Sigmoid colon (tissue), 7 donors: ENCODE measurements at places on chromosomes 16 and 17.
A peak's percentile ranks its signal among the peaks of the same experiment; 100 is the strongest.

- no peaks in the 10 kb centered on the region for H3K36me3 ChIP-seq
- peaks cover 80% of the 10 kb centered on the region for H3K4me1 ChIP-seq
- H3K27me3 ChIP-seq = no peaks in the 10 kb centered on the region
- no peak for DNase-seq
- peak overlapping the region; percentile 86 for H3K27ac ChIP-seq
- H3K4me3 ChIP-seq = no peak overlapping the region
These were observed 10.6 kb downstream of the SLC16A3 start for GRCh38 chr17:82239401-82239925.

DNA sequence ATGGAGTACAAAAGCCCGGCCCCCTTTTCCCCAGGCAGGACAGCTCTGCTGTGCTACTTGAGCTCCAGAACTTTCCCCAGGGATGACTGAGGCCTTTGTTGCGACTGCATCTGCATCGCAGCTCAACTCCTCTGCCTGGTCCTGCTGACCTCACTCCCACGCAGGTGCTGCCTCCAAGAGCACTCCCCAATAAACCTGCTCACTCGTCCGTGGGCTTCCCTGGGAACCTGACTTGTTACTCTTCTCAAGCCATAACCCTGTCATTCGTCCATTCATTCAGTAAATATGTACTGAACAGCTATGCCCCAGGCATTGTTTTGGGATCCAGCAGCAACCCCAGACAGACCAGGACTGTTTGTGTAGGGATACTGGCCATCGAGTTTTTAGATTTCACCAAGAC is 11.6 kb upstream of the RMI2 start:
- no peak overlapping the region for H3K27ac ChIP-seq
- H3K27me3 ChIP-seq = no peaks in the 10 kb centered on the region
- H3K4me3 ChIP-seq = no peak overlapping the region
- no peaks in the 10 kb centered on the region for H3K4me1 ChIP-seq
- no peak for DNase-seq

DNA sequence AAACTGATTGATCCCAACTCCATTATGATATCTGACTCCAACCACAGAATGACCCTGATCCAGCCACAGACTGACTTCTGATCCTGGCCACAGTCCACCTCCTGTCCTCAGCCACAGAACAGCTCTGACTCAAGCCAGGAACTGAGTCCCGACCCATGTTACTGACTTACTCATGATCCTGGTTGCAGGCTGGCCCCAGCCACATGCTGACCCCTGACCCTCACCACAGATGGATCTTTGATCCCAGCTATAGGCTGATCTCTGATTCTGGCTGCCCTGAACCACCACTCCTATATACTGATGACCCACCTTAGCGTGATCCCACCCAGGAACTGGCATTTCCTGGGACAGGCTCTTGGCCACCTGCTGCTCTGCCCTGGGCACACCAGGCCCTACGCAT is 32.2 kb upstream of the IL21R start:
- H3K4me3 ChIP-seq = no peak overlapping the region
- no peaks in the 10 kb centered on the region for H3K27me3 ChIP-seq
- DNase-seq = no peak
- H3K27ac ChIP-seq = no peak overlapping the region
- H3K36me3 ChIP-seq = no peaks in the 10 kb centered on the region

GRCh38 chr16:84741340-84741830 is 41.6 kb downstream of the USP10 start:
- DNase-seq = no peak
- H3K36me3 ChIP-seq = no peaks in the 10 kb centered on the region
- no peak overlapping the region for H3K4me3 ChIP-seq
- H3K27ac ChIP-seq = peak overlapping the region; percentile 57

GRCh38 chr16:70342016-70342415 is 4.7 kb upstream of the DDX19A start:
- H3K36me3 ChIP-seq = no peaks in the 10 kb centered on the region
- no peak overlapping the region for H3K4me3 ChIP-seq
- H3K27ac ChIP-seq = no peak overlapping the region
- no peaks in the 10 kb centered on the region for H3K27me3 ChIP-seq
- DNase-seq = no peak
- H3K4me1 ChIP-seq = peaks cover 8% of the 10 kb centered on the region

GRCh38 chr17:61459142-61459809 is 7.1 kb downstream of the TBX4 start:
- no peak overlapping the region for H3K27ac ChIP-seq
- DNase-seq = no peak

DNA sequence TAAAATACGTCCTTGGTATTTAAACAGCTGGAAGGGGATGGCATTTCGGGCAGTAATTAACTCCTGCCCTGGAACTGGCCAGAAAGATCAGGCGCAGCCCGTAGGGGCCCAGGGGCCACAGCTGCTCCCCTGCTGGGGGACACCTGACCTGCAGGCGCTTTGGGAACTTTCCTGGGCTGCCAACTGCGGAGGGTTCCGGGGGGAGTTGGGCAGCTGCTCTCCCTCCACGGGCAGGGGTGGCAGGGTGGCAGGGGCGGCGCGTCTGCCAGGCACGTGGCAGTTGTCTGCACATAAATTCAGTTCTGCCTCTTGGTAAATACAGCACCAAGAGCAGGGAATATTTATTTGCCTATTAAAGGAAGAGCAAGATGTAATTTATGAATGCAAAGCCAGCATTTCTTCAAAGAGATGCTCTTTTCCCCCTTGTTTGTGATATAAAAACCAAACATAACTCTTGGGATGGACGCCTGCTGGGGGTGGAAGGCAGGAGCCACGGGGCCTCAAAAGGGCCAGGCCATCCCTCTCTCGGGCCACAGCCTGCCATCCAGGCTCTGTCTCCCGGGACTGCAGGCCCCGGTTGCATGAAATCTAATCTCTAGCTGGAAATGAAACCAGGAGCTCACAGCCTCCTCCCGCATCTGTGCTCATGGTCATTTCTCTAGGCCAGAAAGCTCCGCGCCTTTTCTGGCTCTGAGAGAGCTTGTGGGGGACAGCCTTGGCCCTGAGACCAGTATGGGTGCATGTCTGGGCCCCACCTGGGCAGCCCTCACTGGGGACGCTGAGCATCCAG is 29.9 kb upstream of the CHMP6 start:
- peaks cover 24% of the 10 kb centered on the region for H3K36me3 ChIP-seq
- H3K27ac ChIP-seq = peak overlapping the region; percentile 91

DNA sequence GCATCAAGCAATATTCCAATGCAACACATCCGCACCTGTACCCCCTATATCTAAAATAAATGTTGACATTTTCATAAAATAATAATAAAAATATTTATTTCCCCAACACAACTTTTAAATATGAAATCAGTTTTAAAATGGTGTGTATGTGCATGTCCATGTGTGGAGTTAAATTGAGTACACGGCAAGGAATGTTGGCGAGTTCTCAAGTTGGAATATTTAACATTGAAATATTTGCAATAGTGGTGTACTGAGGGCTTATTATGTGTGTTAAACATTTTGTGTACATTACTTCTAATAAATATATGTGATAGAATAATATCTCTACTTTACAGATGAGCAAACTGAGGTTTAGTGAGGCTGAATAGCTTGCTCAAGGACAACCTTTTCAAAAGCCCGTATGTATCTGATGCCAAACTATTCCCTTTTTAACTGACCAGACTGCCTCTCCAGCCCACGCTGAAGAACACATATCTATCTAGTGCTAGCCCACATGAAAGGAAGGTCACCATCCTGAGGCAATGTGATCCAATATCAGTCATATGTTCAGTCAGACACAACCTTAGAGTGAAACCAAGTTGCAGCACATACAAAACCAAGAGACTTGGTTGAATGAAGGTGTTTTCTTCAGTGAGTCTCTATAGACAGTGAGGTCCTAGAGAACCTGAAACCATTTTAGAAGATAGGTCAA is 192.2 kb upstream of the CDH11 start:
- H3K4me3 ChIP-seq = no peak overlapping the region
- peaks cover 4% of the 10 kb centered on the region for H3K4me1 ChIP-seq
- H3K27ac ChIP-seq = no peak overlapping the region
- no peaks in the 10 kb centered on the region for H3K27me3 ChIP-seq

DNA sequence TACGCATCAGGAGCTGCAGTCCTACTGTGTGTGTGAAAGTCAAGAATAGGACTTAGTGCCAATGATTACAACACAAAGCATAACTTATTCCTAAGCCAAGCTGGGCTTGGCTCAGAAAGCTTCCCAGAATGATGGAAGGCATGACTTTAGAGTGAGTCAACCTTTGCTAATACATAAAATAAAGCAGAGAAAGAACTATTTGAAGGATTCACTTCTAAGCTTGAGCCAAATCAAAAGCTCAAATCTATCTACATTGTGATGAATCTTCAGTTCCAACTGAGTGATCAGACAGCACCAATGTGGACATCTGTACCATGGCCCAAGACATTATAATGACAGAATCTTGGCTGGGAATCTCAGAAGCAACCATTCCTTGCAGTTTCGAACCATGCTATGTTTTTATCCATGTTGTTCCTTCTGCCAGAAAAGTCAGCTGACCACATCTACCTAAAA is 41.4 kb downstream of the SMG6 start:
- no peak for DNase-seq
- H3K4me1 ChIP-seq = peaks cover 75% of the 10 kb centered on the region
- H3K27me3 ChIP-seq = no peaks in the 10 kb centered on the region
- no peaks in the 10 kb centered on the region for H3K36me3 ChIP-seq
- no peak overlapping the region for H3K4me3 ChIP-seq

- H3K27me3 ChIP-seq = no peaks in the 10 kb centered on the region
- H3K4me3 ChIP-seq = peak within 1 kb of the TSS; percentile 8
- peaks cover 11% of the 10 kb centered on the region for H3K4me1 ChIP-seq
- H3K27ac ChIP-seq = peak within 1 kb of the TSS; percentile 42
- DNase-seq = no peak
These were observed at the start of gene APOBR for GRCh38 chr16:28494121-28494851. Gene APOBR, plus strand, starts transcription at chr16:28494643. Its CDS starts 39 bp downstream, at chr16:28494682.

DNA sequence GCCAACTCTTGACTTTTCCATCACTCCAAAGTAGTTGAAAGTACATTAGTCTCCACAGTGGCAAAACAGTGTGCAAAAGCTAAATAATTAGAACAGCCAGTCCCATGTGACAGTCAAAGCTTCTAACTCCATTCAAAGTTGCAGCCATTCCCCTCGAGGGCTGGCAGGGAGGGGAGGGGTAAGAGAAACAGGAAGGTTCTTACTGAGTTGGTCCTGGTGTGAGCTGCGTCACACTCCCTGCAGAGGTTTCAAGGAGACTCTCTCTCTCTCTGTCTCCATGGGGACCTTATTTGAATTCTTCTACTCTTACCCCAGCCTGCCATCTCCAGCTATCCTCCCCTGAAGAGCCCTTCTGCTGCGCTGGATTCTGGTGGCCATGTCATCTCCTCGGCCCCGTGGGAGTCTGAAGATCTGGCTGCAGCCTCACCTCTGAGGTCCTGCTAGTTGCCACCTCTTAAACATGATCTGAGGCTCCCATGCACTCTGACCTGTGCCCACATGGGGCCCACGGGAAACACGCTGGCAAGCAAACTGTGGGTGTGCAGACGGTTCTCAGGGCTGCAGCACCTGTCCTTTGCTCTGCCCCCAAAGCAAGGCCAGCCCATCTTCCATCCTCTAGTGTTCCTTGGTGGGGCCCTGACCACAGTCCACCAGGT is 23.3 kb upstream of the STH start:
- H3K27me3 ChIP-seq = no peaks in the 10 kb centered on the region
- H3K27ac ChIP-seq = no peak overlapping the region
- no peaks in the 10 kb centered on the region for H3K36me3 ChIP-seq
- peaks cover 17% of the 10 kb centered on the region for H3K4me1 ChIP-seq
- no peak overlapping the region for H3K4me3 ChIP-seq

GRCh38 chr17:35934760-35935159 is 4.2 kb upstream of the RDM1 start:
- peaks cover 8% of the 10 kb centered on the region for H3K27me3 ChIP-seq
- no peak for DNase-seq
- no peaks in the 10 kb centered on the region for H3K36me3 ChIP-seq
- H3K4me1 ChIP-seq = no peaks in the 10 kb centered on the region

- DNase-seq = peak; percentile 66
- H3K4me3 ChIP-seq = no peak overlapping the region
- H3K36me3 ChIP-seq = no peaks in the 10 kb centered on the region
- no peaks in the 10 kb centered on the region for H3K4me1 ChIP-seq
- H3K27me3 ChIP-seq = no peaks in the 10 kb centered on the region
These were observed 38.0 kb upstream of the CPHXL start for GRCh38 chr16:75764154-75764768.

GRCh38 chr17:28256370-28256769 is 62.6 kb upstream of the TMEM97 start:
- H3K4me1 ChIP-seq = peaks cover 5% of the 10 kb centered on the region
- peaks cover 23% of the 10 kb centered on the region for H3K27me3 ChIP-seq

GRCh38 chr17:70871180-70871818 is 702.0 kb downstream of the KCNJ2 start:
- H3K4me3 ChIP-seq = no peak overlapping the region
- no peaks in the 10 kb centered on the region for H3K36me3 ChIP-seq
- no peak for DNase-seq
- no peaks in the 10 kb centered on the region for H3K4me1 ChIP-seq
- H3K27me3 ChIP-seq = no peaks in the 10 kb centered on the region
- no peak overlapping the region for H3K27ac ChIP-seq

GRCh38 chr17:50601823-50602375 is 32.8 kb upstream of the ABCC3 start:
- no peak overlapping the region for H3K27ac ChIP-seq
- no peaks in the 10 kb centered on the region for H3K36me3 ChIP-seq
- H3K4me1 ChIP-seq = peaks cover 14% of the 10 kb centered on the region
- H3K27me3 ChIP-seq = no peaks in the 10 kb centered on the region

DNA sequence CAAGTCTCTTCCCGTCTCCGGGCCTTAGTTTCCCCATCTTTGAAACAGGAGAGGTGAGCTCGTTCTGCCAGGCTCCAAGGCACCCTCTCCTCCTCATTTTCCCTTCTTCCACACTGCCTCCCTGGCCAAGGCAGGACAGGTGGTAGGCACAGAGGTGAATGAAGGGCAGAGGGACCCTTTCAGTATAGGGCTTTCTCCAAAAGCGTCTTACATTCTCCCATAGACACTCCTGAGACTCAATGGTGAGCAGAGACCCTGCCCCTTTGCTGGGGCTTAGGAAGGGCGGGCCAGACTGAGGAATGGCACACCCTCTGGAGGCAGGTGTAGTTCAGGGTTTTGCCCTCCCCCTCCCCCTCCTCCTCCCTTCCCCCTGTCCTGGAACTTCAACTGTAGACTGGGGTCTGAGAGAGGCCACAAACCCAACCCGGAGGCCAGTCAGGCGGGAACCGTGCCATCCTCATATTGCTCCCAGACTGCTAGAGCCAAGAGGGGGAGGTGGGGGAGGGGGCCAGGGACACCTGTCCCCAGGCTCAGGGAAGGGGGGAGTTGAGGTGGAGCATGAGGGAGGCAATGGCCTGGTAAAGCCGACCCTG is 1.9 kb downstream of the PLEKHH3 start:
- peak overlapping the region; percentile 99 for H3K4me3 ChIP-seq
- peaks cover 36% of the 10 kb centered on the region for H3K36me3 ChIP-seq
- H3K4me1 ChIP-seq = peaks cover 60% of the 10 kb centered on the region
- H3K27ac ChIP-seq = peak overlapping the region; percentile 98
- H3K27me3 ChIP-seq = no peaks in the 10 kb centered on the region

- peaks cover 25% of the 10 kb centered on the region for H3K36me3 ChIP-seq
- no peak for DNase-seq
- H3K27me3 ChIP-seq = no peaks in the 10 kb centered on the region
These were observed 86.1 kb downstream of the ZFHX3 start for GRCh38 chr16:72961863-72962262.

- H3K4me1 ChIP-seq = no peaks in the 10 kb centered on the region
- no peak overlapping the region for H3K27ac ChIP-seq
- no peaks in the 10 kb centered on the region for H3K36me3 ChIP-seq
These were observed 23.1 kb downstream of the CD300LB start for GRCh38 chr17:74508156-74508555.

GRCh38 chr16:6643080-6643686 is 689.5 kb upstream of the RBFOX1 start:
- H3K27me3 ChIP-seq = no peaks in the 10 kb centered on the region
- no peak overlapping the region for H3K27ac ChIP-seq
- H3K4me1 ChIP-seq = no peaks in the 10 kb centered on the region
- no peak for DNase-seq

GRCh38 chr17:82577300-82577699 is 57.8 kb downstream of the FOXK2 start:
- no peak overlapping the region for H3K4me3 ChIP-seq
- H3K4me1 ChIP-seq = no peaks in the 10 kb centered on the region
- DNase-seq = no peak
- H3K27me3 ChIP-seq = no peaks in the 10 kb centered on the region
- H3K36me3 ChIP-seq = peaks cover 16% of the 10 kb centered on the region
